ENCODE measurements at places on chromosomes 1 and 21.

DNA sequence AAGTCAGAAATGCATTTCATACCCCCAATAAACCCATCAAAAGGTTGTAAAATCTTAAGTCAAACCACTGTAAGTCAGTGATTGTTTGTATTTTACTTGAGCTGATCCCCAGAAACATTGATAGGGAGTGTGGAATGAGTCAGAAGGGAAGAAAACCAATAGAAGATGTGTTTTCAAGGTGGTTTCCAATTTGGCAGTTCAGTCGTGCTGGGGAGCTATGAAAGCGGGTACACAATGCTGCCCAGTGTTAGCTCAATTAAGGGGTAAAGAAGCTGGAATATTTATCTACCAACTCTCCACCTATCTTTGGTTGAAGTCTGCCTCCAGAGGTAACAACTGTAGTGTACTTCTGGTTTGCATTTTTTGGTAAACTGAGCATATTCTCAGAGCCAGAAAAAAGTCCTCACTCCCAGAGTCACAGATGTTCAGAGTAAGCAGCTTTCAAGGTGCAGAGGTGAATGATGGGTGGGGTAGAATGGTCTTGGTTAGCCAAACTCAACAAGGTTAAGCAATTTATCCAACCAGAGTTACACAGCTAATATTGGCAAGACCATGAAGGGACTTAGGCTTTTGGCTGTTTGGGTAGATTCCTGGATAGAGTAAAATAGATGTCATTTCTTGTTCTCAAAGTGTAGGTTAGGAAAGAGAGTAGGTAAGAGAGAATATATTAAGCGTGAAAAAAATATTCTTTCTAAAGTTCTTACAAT, 202.9 kb upstream of the ADGRL2 start:
- DNase-seq: no peak

GRCh38 chr21:43191971-43192370, 23.2 kb downstream of the CRYAA start:
- DNase-seq: no peak

- DNase-seq: no peak
These were observed 29.7 kb downstream of the TSHB start for GRCh38 chr1:115059316-115059715.

GRCh38 chr1:222663431-222663934, 45.6 kb downstream of the MIA3 start:
- no peak for DNase-seq

- peak; percentile 89 for DNase-seq
These were observed at the start of gene COX20 for GRCh38 chr1:244835276-244836134. Gene COX20, plus strand, starts transcription at chr1:244835658. Its CDS starts 57 bp downstream, at chr1:244835715.

DNA sequence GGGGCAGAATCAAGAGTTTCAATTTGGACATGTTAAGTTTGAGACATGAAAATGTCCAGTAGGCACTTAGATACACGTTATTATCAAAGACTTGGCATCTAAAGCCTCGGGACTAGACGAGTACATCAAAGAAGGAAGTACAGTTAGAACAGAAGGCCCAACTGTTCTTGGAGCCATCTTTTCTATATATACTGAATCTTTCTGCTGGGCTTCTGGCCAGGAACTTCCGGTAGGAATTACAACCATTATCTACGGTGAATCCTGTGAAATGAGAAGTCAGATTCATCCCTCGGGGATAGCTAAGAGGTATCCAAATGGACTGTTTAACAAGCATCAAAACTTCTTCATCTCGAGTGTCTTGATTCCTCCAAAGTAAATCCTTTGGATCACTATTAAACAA, 34.4 kb upstream of the NRDC start:
- no peak for DNase-seq

GRCh38 chr1:94804442-94804837, 15.7 kb upstream of the SLC44A3 start:
- DNase-seq: no peak

DNA sequence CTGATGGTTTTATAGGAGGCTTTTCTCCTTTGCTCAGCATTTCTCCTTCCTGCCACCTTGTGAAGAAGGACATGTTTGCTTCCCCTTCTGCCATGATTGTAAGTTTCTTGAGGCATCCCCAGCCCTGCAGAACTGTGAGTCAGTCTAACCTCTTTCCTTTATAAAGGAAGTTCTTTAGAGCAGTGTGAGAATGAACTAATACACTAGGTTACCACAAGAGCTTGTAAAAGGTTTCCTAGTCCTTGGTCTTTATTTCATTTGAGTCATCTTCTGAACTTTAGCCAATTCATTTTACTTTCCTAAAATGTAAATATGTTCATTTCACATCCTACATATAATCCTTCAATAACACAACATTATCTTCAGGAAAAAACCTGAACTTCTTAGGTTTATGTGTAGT, 365.3 kb downstream of the HHIPL2 start:
- DNase-seq: no peak

DNA sequence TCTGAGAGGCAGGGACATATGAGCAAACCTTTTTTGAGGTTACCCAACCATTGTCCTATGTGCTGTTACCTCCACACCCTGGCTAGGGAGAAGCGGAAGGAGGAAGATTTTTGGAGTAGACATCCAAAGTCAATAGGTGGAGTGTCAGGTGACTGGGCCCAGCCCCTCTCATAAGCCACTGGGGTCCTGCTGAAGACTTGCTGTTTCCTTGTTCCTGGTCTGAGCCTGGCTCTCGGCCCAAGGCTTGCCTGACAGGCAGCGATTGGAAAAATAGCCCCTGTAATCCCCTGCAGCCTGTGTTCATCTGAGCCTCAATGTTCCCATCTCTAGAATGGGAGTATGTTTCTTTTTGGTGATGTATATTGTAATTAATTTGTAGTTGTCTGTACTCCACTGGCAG, 6.9 kb upstream of the PIGR start:
- DNase-seq: no peak

DNA sequence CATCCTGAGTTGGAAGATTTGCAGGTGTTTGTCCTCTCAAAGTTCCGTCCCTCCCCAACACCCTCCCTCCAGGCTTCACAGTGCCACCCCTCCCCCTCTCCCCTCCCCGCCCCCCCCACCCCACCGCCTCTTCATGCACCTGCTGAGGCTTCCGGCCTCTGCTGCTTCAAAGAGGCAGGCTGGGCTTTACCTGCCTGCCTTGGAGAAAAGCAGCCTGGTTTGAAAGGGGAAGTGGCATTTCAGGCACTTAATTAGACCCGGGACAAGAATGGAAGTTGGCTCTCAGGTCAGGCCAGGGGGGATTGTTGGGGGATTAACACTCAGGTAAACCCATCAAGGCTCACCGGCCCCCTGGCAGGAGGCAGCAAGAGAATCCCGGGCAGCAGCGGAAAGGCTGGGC, 21.1 kb downstream of the PAX7 start:
- DNase-seq: no peak

- DNase-seq: no peak
These were observed 71.8 kb upstream of the ECE1 start for GRCh38 chr1:21362096-21362495.

DNA sequence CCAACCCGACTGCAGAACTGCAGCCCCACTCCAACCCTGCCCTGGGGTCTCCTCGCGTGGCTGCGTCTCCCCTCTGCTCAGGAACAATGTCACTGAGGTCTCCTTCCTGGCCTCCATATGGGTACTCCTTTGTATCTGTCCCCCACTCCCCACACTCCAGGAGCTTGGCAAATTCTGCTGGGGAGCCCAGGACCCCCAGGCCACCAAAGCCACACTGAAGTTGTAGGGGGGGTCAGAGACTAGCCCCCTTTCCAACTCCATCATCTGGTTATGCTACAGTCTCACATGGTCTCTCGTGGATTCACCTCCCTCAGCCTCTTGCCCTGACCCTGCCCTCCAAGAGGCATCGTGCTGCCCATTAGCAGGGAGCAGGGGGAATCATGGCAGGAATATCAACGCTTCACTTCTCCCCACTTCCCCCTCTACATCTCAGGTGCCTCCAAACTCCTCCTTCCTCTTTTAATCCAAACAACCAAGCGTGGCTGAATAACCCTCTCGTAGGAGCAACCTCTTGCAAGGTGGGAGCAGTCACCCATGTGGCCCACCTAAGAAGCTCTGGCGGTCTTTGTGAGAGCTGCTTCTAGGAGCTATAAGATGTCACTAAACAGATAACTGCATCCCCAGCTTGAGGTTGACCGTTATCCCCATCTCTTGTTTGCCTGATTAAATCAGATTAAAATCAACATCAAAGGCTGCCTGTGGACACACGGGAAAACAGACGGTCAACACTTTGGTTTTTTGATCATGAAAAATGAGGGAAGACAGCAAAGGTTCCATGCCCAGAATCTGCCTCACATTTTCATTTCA, 86.4 kb downstream of the MIS18A start:
- DNase-seq: no peak

- DNase-seq: no peak
These were observed 45.0 kb upstream of the DNAJC6 start for GRCh38 chr1:65264197-65264929.

DNA sequence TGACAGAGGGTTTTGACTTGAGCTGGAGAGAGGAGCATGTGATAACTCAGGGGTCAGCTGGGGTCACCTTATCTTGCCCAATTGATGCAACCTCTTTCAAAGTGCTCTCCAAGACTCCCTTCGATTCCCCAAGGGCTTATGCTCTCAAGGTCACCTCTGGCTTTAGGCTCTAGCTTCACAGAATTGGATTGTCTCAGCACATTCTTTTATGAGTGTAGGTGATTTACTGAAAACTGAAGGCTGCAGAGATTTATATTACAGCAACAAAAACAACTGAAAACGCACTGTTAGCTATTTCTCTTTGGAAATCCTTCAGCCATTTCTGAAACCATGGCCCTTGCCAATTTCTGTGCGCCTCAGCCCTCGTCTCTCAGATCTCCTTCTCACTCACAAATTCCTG, 34.5 kb upstream of the MAP1LC3C start:
- DNase-seq: no peak

GRCh38 chr21:36156815-36157670, at the start of gene DOP1B:
Gene DOP1B, plus strand, starts transcription at chr21:36156824. Its CDS starts 7,910 bp downstream, at chr21:36164734.
- no peak for DNase-seq

DNA sequence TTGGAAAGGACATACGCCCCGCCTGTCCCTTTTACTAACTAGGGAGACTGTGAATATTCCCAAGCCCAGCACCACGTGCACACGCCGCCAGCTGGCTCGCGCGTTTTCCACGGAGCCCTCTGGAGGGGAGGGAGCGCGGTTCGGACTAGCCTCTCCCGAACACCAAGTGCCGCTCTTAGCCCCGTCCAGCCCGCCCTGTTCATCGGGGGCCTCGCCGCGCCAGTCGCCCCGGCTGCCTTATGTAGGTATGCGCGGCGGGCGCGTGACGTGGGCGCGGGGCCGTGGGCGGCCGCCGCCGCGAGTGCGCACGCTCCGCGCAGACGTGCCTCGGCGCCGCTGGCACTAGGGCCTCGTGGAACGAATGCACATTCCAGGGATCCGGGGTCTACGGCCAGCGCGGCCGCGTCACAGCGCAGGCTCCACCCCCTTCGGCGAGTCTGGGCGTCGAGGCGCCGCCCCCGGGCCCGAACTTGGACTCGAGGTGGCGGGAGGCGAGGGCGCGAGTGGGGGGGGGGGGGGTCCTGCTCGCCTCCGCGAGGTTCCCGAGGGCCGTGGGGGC, 767 bp upstream of the IRF2BP2 start:
- DNase-seq: peak; percentile 95

GRCh38 chr1:119483441-119484200, 23.4 kb upstream of the HSD3B1 start:
- DNase-seq: no peak

- DNase-seq: no peak
These were observed 112.1 kb upstream of the IGSF21 start for GRCh38 chr1:17995480-17995879.

DNA sequence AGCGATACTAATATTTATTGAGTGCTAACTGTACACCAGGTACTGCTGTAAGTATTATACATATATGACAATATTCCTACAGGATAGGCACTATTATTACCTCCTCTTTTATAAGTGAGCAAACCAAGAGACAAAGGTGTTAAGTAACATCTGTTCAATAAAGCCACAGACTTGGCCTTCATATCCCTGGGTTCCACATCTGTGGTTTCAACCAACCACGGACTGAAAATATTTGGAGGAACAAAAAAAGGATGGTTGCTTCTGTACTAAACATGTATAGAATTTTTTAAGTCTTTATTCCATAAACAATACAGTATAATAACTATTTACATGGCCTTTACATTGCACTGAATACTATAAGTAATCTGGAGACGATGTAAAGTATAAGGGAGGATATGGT, 95.1 kb downstream of the RERE start:
- DNase-seq: no peak

DNA sequence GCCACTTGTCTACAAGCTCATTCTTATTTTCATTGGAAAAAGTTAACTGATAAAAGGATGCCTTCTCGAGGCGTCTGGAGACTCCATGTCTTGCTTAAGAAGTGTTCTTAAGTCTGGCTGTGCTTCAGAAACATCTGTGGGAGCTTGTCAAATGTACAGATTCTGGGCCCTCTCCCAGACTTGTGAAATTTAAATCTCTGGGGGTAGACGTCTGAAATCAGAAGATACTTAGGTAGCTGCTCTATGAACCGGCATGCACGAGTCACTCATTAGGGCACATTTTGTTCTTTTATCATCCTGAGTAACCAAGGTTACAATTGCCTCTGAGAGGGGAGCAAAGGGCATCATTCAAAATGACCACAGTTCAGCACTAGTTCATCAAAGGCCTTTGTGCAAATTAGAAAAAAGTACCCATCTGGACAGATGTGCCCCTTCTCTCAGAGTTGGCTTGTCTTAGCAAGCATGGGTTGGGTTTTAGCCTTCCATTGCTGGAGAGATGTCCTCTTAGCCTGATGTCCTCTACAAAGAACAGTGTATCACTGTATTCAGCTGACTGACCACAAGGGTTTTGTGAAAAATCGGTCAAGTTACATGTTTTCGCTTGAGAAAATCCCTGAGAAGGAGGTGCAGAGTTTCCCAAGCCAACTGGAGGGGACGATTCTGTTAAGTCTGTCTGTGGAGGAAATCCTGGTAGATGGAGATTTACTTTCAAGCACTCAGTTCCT, 156.9 kb downstream of the ASTN1 start:
- DNase-seq: no peak

GRCh38 chr21:45125357-45125756, 51.0 kb downstream of the ADARB1 start:
- DNase-seq: no peak

DNA sequence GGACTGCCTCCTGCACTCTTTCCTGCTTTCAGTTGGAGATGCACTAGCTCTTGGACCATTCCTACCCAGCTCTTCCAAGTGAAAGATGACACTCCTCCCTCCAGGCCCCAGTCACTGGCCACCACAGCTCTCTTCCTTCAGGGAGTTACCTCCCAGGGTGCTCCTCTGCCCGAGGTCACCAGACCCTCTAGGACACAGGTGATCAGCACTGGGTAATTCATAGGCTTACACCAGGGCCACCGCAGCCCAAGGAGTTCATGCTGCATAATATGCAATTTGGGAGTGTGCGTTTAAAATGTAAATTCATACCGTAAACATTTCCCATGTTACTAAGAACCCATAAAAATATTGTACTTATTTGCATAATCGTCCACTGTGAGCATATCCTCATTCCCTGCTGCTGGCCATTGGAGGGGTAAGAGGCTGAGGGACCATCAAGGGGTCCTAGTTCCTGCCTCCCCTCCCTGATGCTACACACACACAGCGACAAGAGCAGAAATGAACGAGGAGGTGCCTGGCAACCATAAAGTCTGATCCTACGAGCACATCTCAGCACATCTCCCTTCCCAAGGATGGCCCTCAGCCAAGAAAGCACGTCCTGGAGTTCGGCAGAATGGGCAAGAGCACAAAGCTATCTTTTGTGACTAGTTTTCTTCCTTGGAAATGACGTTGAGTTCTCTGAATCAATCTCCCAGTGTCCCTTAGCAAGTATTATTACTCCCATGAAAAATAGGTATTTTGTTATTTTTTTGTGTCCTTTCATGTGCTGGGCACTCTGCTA, 222.9 kb upstream of the RAB4A start:
- no peak for DNase-seq

GRCh38 chr1:197737916-197738315, 37.4 kb downstream of the DENND1B start:
- DNase-seq: no peak

All from activated CD4-positive, alpha-beta T cell treated with anti-CD3 and anti-CD28 coated beads, Interleukin-2, Interleukin-4, amounts not matched to agents 100 ng/mL and 50 ng/mL, durations not matched to agents 16 hours and 8 hours (primary cell).